ENCODE measurements at places on chromosomes 7 and 10. TPM values are rescaled to one million over a fixed set of nuclear protein-coding genes. Genes with fewer than 3 reads are reported as not detected.

LBX1 gene
- total RNA-seq = not detected

DNA sequence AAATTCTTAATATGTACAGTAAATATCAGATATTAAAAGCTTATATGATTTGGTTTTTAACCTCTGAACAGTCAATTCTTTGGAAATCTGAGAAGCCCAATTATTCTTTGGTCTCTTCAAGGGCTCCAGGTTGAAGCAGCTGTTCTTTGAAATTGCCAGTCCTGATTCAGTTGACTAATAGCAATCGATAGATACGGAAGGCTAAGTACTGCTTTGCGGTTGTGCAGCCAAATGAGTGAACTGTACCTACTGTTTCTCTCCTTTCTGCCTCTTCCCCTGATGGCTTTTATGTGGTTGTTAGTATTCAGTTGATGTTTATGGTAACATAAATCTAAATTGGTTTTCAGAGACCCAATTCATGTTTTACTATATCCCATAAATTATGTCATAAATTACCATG lies 103.1 kb upstream of the RPA3 start:
- peaks cover 22% of the 10 kb centered on the region for H3K36me3 ChIP-seq
- H3K27me3 ChIP-seq = no peaks in the 10 kb centered on the region
- H3K4me1 ChIP-seq = peaks cover 21% of the 10 kb centered on the region
- no peak overlapping the region for H3K27ac ChIP-seq
- no peak for DNase-seq
- no peak overlapping the region for H3K4me3 ChIP-seq

- peak; percentile 59 for DNase-seq
- peaks cover 25% of the 10 kb centered on the region for H3K4me1 ChIP-seq
- H3K4me3 ChIP-seq = no peak overlapping the region
- H3K27ac ChIP-seq = no peak overlapping the region
- H3K27me3 ChIP-seq = no peaks in the 10 kb centered on the region
- peaks cover 22% of the 10 kb centered on the region for H3K36me3 ChIP-seq
These were observed 198.2 kb downstream of the MLLT10 start for GRCh38 chr10:21732067-21732772.

GRCh38 chr7:152624228-152624627 lies 51.7 kb downstream of the XRCC2 start:
- H3K36me3 ChIP-seq = no peaks in the 10 kb centered on the region
- H3K27ac ChIP-seq = no peak overlapping the region

CPA4 gene
- total RNA-seq = 0.90 TPM

DNA sequence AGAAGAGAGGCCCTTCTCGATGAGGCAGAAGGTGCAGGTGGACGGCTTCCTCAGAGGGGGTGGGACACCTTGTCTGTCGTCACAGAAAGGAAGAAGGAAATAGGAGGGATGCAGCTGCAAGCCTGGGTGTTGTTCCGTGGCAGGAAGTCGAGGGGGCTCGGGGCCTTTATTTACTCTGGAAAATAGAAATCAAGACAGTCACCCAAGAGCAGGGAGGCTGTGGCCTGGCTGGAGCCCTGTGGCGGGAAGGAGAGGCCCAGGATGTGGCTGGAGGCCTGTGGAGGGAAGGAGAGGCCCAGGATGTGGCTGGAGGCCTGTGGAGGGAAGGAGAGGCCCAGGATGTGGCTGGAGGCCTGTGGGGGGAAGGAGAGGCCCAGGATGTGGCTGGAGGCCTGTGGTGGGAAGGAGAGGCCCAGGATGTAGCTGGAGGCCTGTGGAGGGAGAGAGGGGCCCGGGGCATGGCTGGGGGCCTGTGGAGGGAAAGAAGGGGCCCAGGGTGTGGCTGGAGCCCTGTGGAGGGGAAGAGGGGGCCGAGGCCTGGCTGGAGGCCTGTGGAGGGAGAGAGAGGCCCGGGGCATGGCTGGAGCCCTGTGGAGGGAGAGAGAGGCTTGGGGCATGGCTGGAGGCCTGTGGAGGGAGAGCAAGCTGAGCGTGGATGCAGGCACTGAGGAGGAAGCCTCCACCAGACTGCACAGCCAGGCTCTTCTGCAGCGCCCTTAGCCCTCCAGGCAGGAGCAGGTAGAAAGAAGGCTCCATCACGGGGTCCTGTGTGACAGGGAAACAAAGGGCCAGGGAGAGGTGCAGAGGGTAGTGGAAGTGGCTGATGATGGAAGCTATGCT lies 97.3 kb upstream of the SFMBT2 start:
- H3K27me3 ChIP-seq = no peaks in the 10 kb centered on the region
- peaks cover 17% of the 10 kb centered on the region for H3K36me3 ChIP-seq
- peak overlapping the region; percentile 13 for H3K4me3 ChIP-seq

DNA sequence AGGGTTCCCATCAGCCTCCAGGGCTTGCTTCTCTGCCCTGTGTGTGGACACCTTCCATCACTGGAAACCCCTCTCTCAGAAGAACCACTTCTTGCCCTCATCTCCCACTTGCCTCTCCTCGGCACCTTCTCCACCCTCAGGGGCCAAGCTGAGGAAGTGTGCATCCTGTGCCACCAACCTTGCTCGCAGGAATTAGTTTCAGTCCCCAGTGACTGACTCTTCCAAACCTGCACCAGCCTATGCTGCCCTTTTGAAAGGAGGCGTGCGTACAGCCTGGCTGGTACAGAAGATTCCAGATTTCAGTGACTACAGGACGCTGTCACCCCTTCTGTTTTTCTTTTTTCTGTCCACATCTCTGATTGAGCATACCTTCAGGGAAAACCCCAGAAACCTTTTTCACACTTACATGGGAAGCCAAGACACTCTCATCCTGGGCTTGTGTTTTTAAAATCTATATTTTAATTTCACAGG lies 67.1 kb downstream of the IKZF1 start:
- peak overlapping the region; percentile 40 for H3K4me3 ChIP-seq
- peak; percentile 63 for DNase-seq

GRCh38 chr7:3588341-3588740 lies 287.3 kb downstream of the SDK1 start:
- no peak overlapping the region for H3K27ac ChIP-seq
- no peaks in the 10 kb centered on the region for H3K4me1 ChIP-seq
- no peaks in the 10 kb centered on the region for H3K36me3 ChIP-seq

TRIM74 gene
- total RNA-seq = 0.63 TPM

DNA sequence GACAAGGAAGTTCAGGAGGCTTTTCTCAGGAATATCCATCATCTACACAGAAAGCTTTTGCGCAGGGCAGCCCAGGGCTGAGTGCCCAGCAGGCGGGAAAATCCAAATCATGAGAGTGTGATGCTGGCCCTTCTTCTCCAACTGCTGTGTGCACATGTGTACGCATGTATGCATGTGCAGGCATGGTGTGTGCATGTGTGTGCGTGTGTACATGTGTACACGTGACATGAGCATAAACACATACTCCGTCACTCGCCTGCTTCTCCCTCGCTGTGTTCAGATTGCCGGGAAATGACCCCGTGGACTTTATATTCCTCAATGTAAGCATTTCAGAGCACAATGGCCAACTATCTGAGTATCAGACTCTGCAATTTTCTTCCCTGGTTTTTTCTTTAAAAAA lies 85.1 kb downstream of the PRPF18 start:
- DNase-seq = no peak
- peaks cover 2% of the 10 kb centered on the region for H3K27me3 ChIP-seq
- no peaks in the 10 kb centered on the region for H3K4me1 ChIP-seq
- H3K4me3 ChIP-seq = no peak overlapping the region
- peaks cover 3% of the 10 kb centered on the region for H3K36me3 ChIP-seq
- H3K27ac ChIP-seq = no peak overlapping the region

SP8 gene
- not detected for total RNA-seq

DNA sequence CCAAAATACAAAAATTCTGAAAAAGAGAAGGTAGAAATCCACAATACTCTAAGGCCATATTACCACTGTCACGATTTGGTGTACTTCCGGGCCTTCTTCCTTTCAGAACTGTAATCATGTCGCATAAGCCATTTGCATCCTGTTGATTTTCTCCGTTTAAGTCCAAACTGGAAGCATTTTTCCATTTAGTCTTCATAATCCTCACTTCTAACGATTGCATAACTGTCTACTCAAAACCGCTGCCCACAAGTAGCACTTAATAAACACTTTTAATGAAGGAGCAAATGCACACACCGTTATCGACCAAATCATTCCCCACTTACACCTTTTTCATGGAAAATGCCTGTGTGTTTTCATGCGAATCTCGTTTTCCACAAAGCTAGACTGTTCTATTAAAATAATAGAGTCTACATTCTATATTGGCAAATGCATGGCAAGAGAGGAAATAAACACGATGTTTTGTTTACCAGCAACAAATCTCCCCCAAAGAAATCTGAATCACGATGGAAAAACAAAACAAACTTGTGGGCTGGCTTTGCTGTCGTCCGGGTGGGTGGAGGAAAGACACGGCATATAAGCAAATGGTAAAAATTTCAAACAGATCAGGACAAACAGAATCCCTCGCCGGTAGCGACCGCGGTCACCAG lies 1.0 kb downstream of the ATE1 start:
- peak overlapping the region; percentile 95 for H3K27ac ChIP-seq
- H3K36me3 ChIP-seq = peaks cover 6% of the 10 kb centered on the region
- no peaks in the 10 kb centered on the region for H3K27me3 ChIP-seq
- peaks cover 27% of the 10 kb centered on the region for H3K4me1 ChIP-seq

DNA sequence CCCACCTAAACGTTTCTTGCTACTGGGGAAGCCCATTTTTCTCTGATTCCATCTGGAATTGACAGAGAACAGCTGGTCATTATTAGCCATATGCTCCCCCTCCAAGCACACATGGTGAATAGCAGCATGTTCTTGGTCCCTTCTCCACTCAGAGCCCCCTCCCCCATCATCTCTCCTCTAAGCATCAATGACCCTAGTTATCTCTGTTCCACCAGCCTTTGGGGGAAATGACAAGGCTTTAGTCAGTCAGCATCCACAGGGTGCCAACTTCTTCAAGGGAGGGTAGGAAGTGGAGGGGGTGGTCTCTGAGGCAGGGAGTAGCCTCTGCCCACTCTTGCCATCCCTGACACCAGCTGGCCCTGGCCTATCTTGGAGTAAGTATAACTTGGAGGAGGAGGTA lies 163.1 kb downstream of the UBE2H start:
- peaks cover 41% of the 10 kb centered on the region for H3K27me3 ChIP-seq
- peaks cover 16% of the 10 kb centered on the region for H3K4me1 ChIP-seq
- no peak for DNase-seq
- H3K36me3 ChIP-seq = no peaks in the 10 kb centered on the region
- no peak overlapping the region for H3K4me3 ChIP-seq

GRCh38 chr7:77813180-77813579 lies 14.6 kb downstream of the PHTF2 start:
- DNase-seq = no peak
- H3K27ac ChIP-seq = peak overlapping the region; percentile 8
- peaks cover 50% of the 10 kb centered on the region for H3K4me1 ChIP-seq
- H3K27me3 ChIP-seq = no peaks in the 10 kb centered on the region
- no peak overlapping the region for H3K4me3 ChIP-seq
- peaks cover 26% of the 10 kb centered on the region for H3K36me3 ChIP-seq

- H3K4me1 ChIP-seq = no peaks in the 10 kb centered on the region
- no peaks in the 10 kb centered on the region for H3K27me3 ChIP-seq
- no peak for DNase-seq
- peaks cover 44% of the 10 kb centered on the region for H3K36me3 ChIP-seq
These were observed 193.5 kb downstream of the MGMT start for GRCh38 chr10:129660569-129660968.

DNA sequence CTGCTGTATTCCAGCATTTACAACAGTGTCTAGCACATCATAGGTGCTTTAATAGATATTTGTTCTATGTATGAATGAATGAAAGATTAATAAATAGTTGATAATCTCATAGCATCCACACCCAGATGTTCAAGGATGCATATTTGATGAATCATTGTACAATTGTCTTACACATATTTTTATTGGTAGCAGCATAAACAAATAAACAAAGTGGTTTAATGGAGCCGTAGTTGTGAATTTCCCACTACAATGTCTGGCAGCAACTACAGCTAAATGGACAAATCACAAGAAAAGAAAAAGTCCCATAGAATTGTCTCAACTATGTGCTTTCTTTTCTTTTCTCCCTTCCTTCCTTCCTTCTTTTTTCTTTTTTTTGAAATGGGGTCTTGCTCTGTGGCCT lies 150.8 kb downstream of the NRP1 start:
- peaks cover 7% of the 10 kb centered on the region for H3K27me3 ChIP-seq
- no peak overlapping the region for H3K27ac ChIP-seq
- DNase-seq = no peak
- H3K4me3 ChIP-seq = no peak overlapping the region

DNA sequence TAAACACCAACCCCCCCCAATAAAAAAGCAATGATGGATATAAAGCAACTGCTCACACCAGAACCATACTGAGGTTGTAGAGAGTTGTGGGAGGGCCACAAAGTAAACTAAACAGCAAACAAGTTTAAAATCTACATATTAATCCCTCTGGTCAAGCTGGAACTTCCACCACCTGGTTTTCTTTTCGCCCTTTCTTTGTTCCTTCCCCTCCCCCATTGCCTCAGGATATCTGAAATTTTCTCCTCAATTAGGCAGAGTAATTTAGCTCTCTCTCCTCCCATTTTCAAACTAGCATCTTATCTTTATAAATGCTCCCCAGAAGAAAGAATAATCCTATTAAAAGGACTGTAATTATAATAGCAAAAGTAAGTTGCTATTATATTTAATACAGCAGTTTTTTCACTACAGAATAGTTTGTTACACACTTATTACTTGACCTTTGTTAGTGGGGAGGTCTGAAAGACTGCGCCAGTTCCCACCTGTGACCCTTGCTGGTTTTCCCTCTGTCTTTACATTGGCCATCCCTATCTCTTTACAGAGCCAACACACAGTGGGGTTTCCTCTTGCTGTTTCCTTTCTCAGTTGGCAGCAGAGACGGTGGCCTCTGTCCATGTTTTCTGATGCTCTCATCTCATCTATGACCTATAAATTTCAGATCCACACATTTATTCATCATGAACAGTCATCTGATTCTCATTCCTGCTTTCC lies 235.4 kb downstream of the RNLS start:
- H3K36me3 ChIP-seq = no peaks in the 10 kb centered on the region
- DNase-seq = no peak
- H3K4me1 ChIP-seq = no peaks in the 10 kb centered on the region

DNA sequence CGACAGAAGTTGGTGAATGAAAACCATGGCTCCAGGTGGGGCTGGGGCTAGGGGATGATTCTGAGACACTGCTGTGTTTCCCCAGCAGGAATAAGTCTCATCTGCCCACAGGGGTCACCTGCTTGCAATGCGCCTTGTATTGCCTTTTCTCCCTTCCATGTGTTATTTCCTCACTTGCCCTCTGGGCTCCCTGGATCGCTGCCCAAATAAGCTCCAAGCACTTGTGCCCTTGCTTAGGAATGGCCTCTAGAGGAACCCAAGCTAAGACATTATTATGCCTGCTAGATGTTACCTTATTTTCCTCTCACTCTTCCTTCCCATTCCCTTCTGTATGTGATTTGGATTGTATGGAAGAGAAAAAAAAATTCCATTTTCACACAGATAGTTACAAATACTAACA lies 24.8 kb upstream of the PLPP4 start:
- no peaks in the 10 kb centered on the region for H3K4me1 ChIP-seq
- no peaks in the 10 kb centered on the region for H3K36me3 ChIP-seq
- H3K27me3 ChIP-seq = peaks cover 10% of the 10 kb centered on the region
- H3K4me3 ChIP-seq = no peak overlapping the region
- H3K27ac ChIP-seq = no peak overlapping the region

DNA sequence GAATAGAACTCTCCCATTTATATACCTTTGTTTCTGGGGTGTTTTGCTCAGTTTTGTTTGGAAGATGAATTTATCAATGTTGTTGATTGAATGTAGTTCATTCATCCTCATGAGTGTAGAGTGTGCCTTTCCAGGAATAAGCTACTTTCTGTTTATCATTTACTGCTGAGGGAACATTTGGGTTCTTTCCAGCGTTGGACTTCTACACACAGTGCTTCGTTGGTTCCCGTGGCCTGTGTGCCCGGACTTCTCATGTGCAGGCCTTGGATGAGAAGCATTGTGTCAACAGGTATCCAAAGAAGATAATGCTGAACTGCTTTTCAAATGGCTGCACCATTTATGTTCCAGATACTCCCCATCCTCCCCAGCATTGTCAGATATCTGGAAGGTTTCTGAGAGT lies 107.6 kb upstream of the TNS3 start:
- no peaks in the 10 kb centered on the region for H3K27me3 ChIP-seq
- no peak overlapping the region for H3K4me3 ChIP-seq
- no peaks in the 10 kb centered on the region for H3K36me3 ChIP-seq
- DNase-seq = no peak

All from activated CD4-positive, alpha-beta memory T cell treated with anti-CD3 and anti-CD28 coated beads for 36 hours (primary cell).